ENCODE measurements at places on chromosomes 6 and 20. TPM values are rescaled to one million over a fixed set of nuclear protein-coding genes. Genes with fewer than 3 reads are reported as not detected.
A peak's percentile ranks its signal among the peaks of the same experiment; 100 is the strongest.

Gene LGSN
- total RNA-seq, result not detected

Gene HLA-DMB
- 1.1 TPM for total RNA-seq

Gene NKX2-2
- total RNA-seq, result not detected

Gene STMND1
- total RNA-seq, result 0.26 TPM

Gene HRH3
- not detected for total RNA-seq

Gene RPP21
- total RNA-seq, result 72.5 TPM

Gene USP49
- 10.9 TPM for total RNA-seq

Gene GSTA3
- not detected for total RNA-seq

Gene RFX6
- not detected for total RNA-seq

Gene CLPSL2
- total RNA-seq, result not detected

Gene ENPP5
- total RNA-seq, result 8.0 TPM

Gene ARFGAP1
- 89.0 TPM for total RNA-seq

Gene MDC1
- 72.9 TPM for total RNA-seq

GRCh38 chr6:4274382-4275082, 139.2 kb upstream of the ECI2 start:
- peak; percentile 28 for DNase-seq

GRCh38 chr6:48619771-48620170, 508.8 kb upstream of the PTCHD4 start:
- no peak for DNase-seq

GRCh38 chr20:38144974-38145728, 19.9 kb downstream of the TGM2 start:
- DNase-seq, result peak; percentile 70

- DNase-seq, result no peak
Observed at GRCh38 chr20:55586610-55587009, 418.7 kb downstream of the CBLN4 start.

- no peak for DNase-seq
Observed at GRCh38 chr6:1104988-1105670, 206.8 kb upstream of the FOXQ1 start.

DNA sequence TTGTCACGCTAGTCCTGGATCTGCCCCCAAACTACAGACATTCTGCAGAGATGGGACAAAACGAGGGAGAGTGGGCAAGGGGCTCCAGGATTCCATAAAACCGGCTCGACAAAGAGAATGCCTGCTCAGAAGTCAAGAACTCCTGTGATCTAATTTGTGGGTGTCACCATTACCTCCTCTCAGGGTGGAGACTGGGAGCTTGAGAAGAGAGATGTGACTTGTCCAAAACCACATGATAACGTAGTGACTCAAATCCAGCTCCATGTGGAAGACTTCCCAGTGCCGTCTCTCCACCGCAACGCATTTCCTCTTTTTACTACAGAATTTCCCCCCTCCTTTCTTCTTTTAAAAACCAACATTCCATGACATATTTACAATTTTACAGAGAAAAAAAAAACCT, 44.3 kb downstream of the TRERF1 start:
- peak; percentile 39 for DNase-seq

- no peak for DNase-seq
Observed at GRCh38 chr6:50093116-50093937, 43.6 kb upstream of the DEFB112 start.

GRCh38 chr6:129976110-129976509, 42.3 kb upstream of the L3MBTL3 start:
- no peak for DNase-seq

DNA sequence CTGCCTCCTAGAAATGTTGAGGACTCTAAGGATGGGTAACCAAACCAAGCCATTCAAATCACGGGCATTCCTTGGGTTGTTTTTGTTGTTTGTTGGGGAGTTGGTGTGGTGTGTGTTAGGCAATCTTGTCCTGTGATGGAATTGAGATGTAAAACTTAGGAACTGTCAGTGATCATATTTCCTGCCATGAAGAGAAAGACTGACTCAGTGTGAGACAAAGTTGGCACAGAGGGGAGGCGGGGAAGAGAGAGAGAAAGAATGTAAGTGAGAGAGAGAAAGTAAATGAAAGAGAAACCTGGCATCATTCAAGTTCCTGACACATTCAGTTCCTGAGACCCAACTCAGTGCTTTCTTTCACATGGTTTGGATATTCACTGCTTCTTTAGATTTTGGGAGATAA, 21.6 kb upstream of the FBXO30 start:
- DNase-seq, result no peak

DNA sequence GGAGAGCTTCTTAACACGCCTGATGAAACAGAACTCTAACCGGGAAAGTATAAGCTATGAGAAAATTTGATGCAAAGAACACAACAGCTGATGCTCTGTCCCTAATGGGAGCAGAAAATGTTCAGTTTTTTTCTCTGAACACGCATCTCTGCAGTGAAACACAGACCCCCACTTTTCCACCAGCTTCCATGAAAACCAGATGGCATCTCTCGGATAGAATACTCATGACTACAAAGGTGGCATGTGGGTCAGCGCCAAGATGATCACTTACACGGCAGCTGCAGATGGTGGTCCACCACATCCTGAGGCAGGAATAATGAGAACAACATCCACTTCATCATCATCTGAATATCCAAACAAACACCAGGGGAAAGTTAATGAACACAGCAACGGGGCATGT, 85.2 kb upstream of the CNR1 start:
- no peak for DNase-seq

- DNase-seq, result no peak
Observed at GRCh38 chr6:68197356-68197755, 437.7 kb upstream of the ADGRB3 start.

GRCh38 chr6:28401172-28401571, 1.6 kb upstream of the ZSCAN12 start:
- no peak for DNase-seq

DNA sequence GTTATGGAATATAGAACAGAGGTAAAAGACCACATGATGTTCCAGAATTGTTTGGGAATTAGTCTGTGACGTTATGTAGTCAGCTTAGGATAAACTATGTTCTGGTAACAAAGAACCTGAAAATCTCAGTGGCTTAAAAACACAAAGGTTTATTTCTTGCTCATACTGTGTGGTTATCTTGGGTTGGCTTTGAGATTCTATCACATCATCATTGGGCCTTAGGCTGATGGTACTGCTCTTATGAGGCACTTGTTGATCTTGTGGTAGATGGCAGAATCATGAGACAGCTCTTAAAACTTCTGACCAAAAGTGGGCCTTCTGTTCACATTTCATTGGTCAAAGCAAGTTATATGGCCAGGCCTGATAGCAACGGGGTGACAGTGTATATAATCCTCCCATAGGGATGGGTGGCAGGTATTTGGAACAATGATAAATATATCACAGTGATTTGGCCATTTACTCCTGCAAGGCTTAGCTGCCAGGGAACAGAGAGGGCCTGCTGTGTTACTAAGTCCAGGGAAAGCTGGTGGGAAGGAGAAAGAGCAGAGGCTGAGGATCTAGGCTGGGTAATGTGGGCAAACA, 13.5 kb downstream of the DHX35 start:
- DNase-seq, result no peak

DNA sequence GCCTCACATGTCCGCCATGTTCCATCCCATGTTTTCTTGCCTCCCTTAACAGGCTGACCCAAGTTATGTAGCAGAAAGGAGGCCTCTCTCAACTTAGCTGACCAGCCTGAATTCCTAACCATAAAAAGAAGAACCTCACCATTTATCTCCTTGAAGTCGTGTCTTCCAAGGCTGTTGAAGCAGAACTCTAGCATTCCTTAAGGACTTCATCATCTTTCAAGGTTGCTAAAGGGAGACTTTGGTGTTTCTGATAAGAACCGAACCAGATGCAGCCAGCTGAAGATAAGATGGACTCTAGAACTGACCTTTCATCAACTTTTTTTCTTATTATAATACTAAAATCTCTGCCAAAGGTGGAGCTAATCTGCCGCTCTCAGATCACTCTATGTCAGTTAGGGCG, 571.7 kb upstream of the SLC35B3 start:
- no peak for DNase-seq

- no peak for DNase-seq
Observed at GRCh38 chr6:152625213-152625612, 11.9 kb downstream of the SYNE1 start.

DNA sequence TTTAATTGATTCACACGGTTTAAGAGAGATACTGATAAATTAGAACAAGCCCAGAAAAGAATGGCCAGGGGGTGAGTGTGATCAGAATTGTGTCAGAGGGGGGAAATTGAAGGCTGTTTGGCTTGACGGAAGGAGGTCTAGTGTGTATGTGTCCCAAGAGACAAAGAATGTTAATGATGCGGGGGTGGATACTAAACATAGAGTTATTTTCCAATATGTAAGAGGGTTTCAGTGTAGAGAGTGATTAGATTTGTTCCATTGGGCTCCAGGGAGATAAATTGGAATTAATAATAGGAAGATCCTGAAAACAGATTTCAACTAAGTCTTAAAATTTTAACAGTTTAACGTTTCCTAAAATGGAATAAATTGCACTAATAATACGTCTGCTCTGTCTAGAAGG, 38.1 kb upstream of the UTRN start:
- DNase-seq, result no peak

GRCh38 chr20:1293641-1294379, 27.7 kb downstream of the SNPH start:
- no peak for DNase-seq

- no peak for DNase-seq
Observed at GRCh38 chr6:44543664-44544063, 156.2 kb downstream of the CDC5L start.

DNA sequence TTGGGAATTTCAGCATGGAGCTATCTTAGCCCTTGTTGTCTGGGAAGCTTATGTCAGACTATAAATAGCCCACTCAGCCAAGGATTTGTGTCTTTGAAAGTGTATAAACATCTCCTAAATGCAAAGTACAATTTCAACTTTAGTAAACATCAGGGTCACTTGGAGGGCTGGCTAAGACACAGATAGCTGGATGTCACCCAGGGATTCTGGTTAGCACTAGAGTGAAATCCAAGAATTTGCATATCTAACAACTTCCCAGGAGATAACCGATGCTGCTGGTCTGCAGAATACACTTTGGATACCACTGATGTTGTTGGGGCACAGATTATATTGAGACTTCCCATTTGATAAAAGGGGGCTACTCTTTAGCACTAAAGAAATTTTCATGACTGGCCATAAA, 130.9 kb downstream of the PAX1 start:
- DNase-seq, result no peak

- DNase-seq, result no peak
Observed at GRCh38 chr6:149335924-149336608, 18.6 kb downstream of the TAB2 start.

- DNase-seq, result no peak
Observed at GRCh38 chr6:15475872-15476271, 187.0 kb downstream of the DTNBP1 start.

GRCh38 chr6:148997865-148998264, 251.0 kb downstream of the UST start:
- DNase-seq, result no peak

- no peak for DNase-seq
Observed at GRCh38 chr20:46523108-46523507, 9.7 kb upstream of the ZNF334 start.

DNA sequence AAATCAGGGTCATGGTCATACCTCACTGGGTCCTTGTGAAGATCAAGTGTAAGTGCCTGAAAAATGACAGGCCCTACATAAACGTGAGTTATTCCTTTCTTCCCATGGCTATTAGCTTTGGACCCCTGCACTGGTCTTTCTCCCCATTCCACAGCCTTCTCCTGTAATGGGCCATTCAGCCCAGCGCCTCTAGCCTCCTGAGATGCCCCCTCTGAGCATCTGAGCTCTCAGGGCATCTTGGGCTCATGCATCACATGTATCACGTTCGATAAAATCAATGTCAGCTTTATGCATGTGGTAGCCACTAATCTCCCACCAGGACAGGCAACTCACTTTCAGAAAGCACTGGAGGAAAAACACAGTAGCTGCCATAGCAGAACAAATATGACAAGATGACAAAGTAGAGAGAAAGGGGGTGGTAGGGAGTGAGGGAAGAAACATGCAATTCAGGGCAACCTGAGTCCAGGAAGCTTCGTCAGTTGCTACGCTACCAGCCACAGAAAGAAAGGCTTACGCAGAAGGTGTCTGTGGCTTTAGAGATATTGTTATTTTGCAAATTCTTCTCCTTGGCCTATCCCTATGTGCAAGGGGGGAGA, 498.8 kb downstream of the PTPRT start:
- no peak for DNase-seq

GRCh38 chr20:51624157-51624731, 81.7 kb upstream of the NFATC2 start:
- peak; percentile 76 for DNase-seq

- DNase-seq, result no peak
Observed at GRCh38 chr6:147194652-147195411, 9.4 kb upstream of the STXBP5 start.

DNA sequence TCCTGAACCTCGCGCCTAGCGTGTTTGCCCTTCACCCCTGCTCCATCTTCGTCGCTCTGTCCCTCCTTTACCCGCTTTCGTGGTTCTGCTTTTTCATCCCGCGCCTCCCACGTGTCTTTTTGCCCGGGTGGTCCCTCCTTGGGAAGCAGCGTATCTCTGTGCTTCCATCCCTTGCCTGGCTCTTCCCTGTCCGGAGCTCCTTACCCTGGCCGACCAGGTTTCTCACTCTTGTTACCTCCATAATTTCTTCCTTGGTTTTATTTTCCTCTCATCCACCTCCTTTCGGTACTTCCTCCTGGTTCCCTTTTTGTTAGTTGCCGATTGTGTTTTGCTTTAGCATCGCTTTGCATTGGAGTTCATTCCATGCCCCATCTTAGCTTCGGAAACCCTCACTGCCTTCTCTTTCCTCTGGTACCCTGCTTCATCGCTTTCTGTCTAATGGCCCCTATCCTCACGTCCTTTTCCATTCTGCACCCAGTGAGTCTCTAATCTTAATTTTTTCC, 735 bp downstream of the FAM135A start:
- no peak for DNase-seq

GRCh38 chr6:39602601-39603519, 122.3 kb downstream of the KIF6 start:
- no peak for DNase-seq

- DNase-seq, result no peak
Observed at GRCh38 chr6:105453968-105454367, 51.1 kb upstream of the PREP start.

DNA sequence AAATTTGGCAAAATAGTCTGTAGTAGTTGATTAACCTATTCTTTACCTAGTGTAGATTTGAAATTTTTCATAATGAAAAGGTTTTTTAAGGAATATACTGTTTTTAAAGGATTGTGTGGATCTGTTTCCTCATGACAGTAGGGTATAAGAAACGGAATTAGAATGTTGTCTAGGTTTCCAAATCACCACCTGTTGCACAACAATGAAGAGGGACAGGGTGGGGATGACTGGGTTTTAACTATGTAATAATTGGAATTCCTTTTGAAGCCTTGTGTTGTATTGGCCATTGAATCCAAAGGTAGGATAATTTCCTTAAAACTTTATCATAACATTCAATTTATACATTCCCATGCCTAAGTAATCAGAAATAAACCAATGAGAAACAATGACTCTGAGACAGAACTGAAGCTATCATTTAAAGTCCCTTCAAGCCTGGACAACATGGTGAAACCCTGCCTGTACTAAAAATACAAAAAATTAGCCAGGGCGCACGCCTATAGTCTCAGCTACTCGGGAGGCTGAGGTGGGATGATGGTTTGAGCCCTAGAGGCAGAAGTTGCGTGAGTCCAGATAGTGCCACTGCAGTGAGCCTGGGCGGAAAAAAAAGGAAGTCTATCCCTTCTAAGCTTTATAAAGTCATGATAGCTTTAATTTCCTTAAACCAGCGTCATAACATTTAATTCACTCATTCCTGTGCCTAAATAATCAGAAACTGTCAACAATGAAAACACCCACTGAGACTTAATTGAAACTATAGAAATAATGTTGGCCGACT, 18.3 kb upstream of the SLC17A5 start:
- no peak for DNase-seq

- DNase-seq, result no peak
Observed at GRCh38 chr6:52597738-52598122, 20.9 kb upstream of the TRAM2 start.

GRCh38 chr20:10387686-10388085, 46.3 kb downstream of the MKKS start:
- DNase-seq, result no peak

Measured in PC-9 (cell line).